MCF 10A (cell line): ENCODE measurements at places on chromosomes 12 and 14. TPM values are rescaled to one million over a fixed set of nuclear protein-coding genes. Genes with fewer than 3 reads are reported as not detected.

Gene RIN3
- 14.2 and 19.3 TPM in 2 replicates for total RNA-seq

Gene RDH5
- 2.5 and 3.9 TPM in 2 replicates for total RNA-seq

Gene KRT3
- total RNA-seq, result not detected in 2 replicates

Gene GARIN6
- total RNA-seq, result not detected in 2 replicates

Gene HVCN1
- not detected in 2 replicates for total RNA-seq

Gene YARS2
- total RNA-seq, result 27.2 and 30.1 TPM in 2 replicates

Gene CMKLR1
- total RNA-seq, result 0.12 and 0.25 TPM in 2 replicates

Gene PRH2
- total RNA-seq, result not detected in 2 replicates

Gene GPHB5
- total RNA-seq, result not detected in 2 replicates

Gene RPS6KL1
- total RNA-seq, result 8.8 and 12.3 TPM in 2 replicates

Gene GLS2
- total RNA-seq, result 3.9 and 4.8 TPM in 2 replicates

Gene EIF2B1
- 38.9 and 47.3 TPM in 2 replicates for total RNA-seq

Gene RNF212B
- not detected in 2 replicates for total RNA-seq

Gene CSAD
- total RNA-seq, result 22.7 and 30.8 TPM in 2 replicates

Gene DIO3
- total RNA-seq, result not detected in 2 replicates

Gene OAS2
- 0.33 and 0.71 TPM in 2 replicates for total RNA-seq

Gene TCL1B
- total RNA-seq, result not detected in 2 replicates

Gene COX8C
- total RNA-seq, result not detected in 2 replicates

Gene OR4L1
- not detected in 2 replicates for total RNA-seq

Gene KLRG1
- 1.7 and 1.9 TPM in 2 replicates for total RNA-seq

Gene LMO3
- not detected in 2 replicates for total RNA-seq

Gene RAB15
- total RNA-seq, result 0.28 and 0.66 TPM in 2 replicates

Gene TTC9
- 0.30 and 0.37 TPM in 2 replicates for total RNA-seq

Gene AQP6
- not detected in 2 replicates for total RNA-seq

Gene KCNA5
- total RNA-seq, result not detected in 2 replicates
